ENCODE measurements at places on chromosomes 2 and 18.

- DNase-seq, result no peak
Measured at GRCh38 chr2:165815299-165816141, 21.5 kb upstream of the GALNT3 start.

DNA sequence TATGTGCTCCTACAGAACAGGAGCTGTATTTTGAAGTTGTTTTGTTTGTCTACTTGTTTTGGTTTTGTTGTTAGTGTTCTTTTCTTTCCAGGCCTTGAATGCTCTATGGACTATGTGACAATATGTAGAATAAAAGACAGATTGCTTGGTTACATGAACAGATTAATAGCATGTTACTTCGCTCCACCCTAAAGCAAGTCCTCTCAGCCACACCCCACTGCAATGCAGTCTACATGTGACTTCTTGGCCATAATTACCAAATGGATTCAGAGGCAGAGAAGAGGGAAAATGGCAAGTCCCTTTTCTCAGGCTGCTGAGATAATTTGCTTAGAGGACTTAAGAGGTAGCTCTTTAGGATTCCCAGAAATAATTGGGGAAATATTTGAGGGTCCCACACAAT lies 123.2 kb upstream of the CYP1B1 start:
- DNase-seq, result no peak

- DNase-seq, result no peak
Measured at GRCh38 chr18:13710414-13710831, 15.9 kb downstream of the FAM210A start.

DNA sequence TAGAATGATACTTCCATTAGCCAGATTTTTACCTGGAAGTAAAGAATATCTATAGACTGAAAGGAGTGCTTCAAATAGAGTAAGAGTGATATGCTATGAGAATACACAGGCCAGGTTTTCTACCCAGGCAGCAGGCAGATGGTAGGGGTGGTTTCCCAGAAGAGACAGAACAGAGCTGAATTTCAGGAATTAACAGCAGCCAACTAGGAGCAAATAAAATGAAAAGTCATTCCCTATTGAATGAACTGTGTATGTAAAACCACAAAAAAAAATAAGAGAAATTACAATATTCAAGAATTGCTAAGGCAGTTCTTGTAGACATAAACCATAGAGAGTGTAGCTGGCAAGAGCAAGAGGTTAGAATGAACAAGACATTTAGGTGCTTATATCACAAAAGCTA lies 336.8 kb downstream of the KCNJ3 start:
- no peak for DNase-seq

- no peak for DNase-seq
Measured at GRCh38 chr2:45008296-45009129, 739 bp downstream of the SIX2 start.

- DNase-seq, result no peak
Measured at GRCh38 chr18:10418836-10419235, 35.6 kb upstream of the APCDD1 start.

GRCh38 chr2:120399889-120400240 lies 53.9 kb downstream of the INHBB start:
- no peak for DNase-seq

- no peak for DNase-seq
Measured at GRCh38 chr2:232887171-232887850, 17.2 kb downstream of the SNORC start.

- no peak for DNase-seq
Measured at GRCh38 chr2:133732982-133733900, 165.0 kb upstream of the NCKAP5 start.

- no peak for DNase-seq
Measured at GRCh38 chr2:160253440-160254188, 53.5 kb upstream of the ITGB6 start.

DNA sequence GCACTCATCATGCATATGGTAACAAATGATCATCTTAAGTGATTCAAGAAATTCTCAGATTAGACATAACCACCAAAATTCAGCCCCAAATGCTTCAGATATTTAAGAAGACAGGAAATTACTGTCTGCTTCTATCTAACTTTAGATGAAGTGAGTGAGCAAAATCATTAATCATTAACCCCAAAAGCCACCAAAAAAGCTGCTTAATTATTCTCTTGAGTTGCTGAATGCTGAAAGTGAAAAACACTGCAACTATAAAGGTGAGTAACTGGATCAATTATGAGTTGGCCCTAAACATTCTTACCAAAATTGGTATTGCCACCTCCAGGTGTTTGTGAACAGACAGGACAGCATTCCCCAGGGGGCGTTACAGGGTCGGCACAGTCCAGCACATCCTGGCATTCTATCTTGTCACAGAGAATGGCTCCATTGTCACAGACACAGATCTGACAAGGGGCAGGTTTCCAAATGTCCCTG lies 69.6 kb downstream of the COL5A2 start:
- DNase-seq, result peak; percentile 5

- DNase-seq, result no peak
Measured at GRCh38 chr2:44005846-44006245, 10.1 kb upstream of the LRPPRC start.
